ENCODE measurements at places on chromosomes 7 and 10. TPM values are rescaled to one million over a fixed set of nuclear protein-coding genes. Genes with fewer than 3 reads are reported as not detected.

The GOT1 gene
- total RNA-seq, result 12.3 TPM

The ANKRD1 gene
- 6.6 TPM for total RNA-seq

The IMMP2L gene
- total RNA-seq, result 22.7 TPM

The SPDYE18 gene
- not detected for total RNA-seq

The RAB19 gene
- not detected for total RNA-seq

- H3K36me3 ChIP-seq, result no peaks in the 10 kb centered on the region
- DNase-seq, result no peak
- no peaks in the 10 kb centered on the region for H3K4me1 ChIP-seq
- no peaks in the 10 kb centered on the region for H3K27me3 ChIP-seq
- H3K27ac ChIP-seq, result no peak overlapping the region
Observed at GRCh38 chr10:63105225-63106110, 27.7 kb upstream of the NRBF2 start.
